ENCODE measurements at places on chromosomes 7 and 10. TPM values are rescaled to one million over a fixed set of nuclear protein-coding genes. Genes with fewer than 3 reads are reported as not detected.
A peak's percentile ranks its signal among the peaks of the same experiment; 100 is the strongest.

Gene FAM200A
- total RNA-seq, result 2.4 TPM

Gene EPHB6
- 2.1 TPM for total RNA-seq

Gene UNCX
- not detected for total RNA-seq

Gene NUTM2E
- total RNA-seq, result not detected

Gene PTPRZ1
- total RNA-seq, result 0.09 TPM

Gene GIMAP4
- total RNA-seq, result 15.6 TPM

Gene TUBAL3
- 0.75 TPM for total RNA-seq

Gene GSAP
- 24.2 TPM for total RNA-seq

Gene SPAM1
- total RNA-seq, result not detected

Gene CDC14C
- total RNA-seq, result not detected

Gene SPDYE6
- not detected for total RNA-seq

Gene ZNF92
- 3.2 TPM for total RNA-seq

Gene OR2A12
- total RNA-seq, result not detected

DNA sequence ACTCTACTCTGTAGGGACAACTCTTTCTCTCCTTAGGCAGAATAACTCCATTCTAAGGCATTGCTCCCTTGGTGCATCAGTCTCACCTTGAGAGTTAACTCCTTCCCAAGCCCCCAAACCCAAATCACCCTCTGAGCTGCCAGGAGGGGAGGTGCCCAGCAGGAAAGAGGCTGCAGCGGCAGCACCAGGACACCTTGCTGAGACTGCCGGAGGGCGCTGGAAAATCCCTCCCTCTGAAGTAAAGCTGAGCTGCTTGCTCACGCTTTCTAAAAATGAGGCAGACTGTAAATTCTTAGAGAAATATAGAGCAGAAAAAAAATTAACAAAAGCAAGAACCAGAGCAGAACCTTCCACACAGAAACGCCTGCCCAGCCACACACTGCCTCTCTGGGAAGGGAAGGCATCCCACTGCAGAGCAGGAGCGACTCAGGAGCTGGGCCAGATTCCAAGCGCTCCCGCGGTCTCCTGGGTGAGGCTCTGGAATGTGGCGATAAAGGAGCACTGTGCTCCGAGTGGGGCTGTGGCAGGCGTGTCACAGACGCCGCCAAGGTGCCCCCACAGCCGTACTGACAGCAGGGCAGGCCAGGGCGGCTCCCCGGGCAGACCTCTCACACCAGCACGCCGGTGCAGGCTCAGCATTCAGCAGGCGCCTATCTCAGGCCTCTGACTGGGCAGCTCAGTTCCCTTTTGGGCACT, 202.1 kb downstream of the TNS3 start:
- no peak for DNase-seq

GRCh38 chr10:2728087-2728486, 339.3 kb upstream of the PFKP start:
- DNase-seq, result no peak

DNA sequence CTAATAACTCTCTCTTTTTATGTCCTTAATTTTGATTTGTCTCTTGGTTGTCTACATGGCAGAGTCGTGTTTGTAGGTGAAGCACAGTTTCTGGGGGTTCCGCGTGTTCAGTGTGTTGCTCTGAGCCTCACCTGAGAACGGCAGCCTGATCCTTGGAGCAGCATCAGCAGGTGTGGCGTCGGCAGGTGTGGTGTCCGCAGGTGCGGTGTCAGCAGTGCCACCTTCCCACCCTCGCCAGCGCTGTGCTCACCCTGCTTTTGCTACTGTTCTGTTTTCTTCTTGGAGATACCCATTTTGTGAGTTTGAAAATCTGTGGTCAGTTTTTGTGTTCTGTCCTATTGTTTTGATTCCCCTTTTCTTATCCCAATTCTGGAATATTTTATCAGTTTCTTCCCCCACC, 406.6 kb downstream of the GLRX3 start:
- DNase-seq, result no peak

DNA sequence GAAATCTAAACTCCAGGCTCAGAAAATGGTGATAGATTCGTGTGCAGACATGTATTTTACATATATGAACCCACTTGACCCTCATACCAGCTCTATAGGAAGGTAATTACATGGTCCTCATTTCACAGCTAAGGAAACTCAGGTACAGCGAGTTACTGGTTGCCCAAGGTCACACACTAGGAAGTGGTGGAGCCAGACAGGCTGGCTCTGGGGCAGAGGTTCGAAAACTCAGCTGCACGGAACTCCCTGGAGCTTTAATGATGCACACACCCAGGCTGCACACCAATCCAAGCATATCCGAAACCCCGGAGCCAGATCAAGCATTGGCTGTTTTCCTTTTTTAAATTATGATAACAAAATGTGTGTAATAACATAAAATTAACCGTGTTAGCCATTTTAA, 172.4 kb downstream of the COBL start:
- no peak for DNase-seq

DNA sequence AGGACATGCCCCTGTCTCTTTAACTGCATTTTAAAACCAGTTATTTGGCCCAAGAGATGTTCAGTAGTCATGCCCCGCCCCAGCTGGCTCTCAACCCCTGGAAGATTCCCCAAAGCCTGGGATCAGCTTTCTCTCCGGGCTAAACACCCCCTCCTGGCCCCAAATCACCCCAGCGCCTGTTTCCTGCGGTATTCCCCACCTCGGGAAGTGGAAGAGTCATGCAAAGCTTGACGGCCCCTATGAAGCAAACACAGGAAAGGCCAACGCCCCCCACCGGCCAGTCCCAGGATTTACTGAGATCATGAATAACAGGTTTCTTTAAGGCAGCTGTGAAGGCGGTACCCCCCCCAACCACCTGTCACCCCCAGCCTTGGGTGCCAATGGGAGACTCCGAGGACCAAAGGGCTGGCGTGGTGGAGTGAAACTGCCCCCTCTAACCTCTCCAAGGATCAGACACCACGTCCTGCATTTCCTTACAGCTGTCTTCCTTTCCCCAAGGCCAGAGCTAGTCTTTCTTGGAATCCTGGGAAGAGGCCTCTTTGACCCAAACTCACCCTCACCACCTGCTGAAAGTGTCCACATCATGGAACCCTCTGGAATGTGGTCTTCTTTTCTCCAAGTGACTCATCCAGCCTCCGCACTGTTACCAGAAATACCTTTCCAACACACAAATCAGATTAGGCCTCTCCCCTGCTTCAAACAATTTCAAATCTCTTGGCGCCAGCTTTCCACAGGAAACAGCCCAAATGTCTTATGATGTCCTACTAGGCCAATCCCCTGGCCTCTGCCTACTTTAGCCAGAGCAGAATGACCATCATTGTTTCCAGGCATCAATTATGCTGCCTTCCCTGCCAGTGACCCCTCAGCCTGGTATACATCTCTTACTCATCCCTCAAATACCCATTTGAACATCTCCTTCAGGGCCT, 301.5 kb downstream of the ZEB1 start:
- DNase-seq, result no peak

- DNase-seq, result no peak
Measured at GRCh38 chr7:104862719-104863118, 151.3 kb upstream of the KMT2E start.

DNA sequence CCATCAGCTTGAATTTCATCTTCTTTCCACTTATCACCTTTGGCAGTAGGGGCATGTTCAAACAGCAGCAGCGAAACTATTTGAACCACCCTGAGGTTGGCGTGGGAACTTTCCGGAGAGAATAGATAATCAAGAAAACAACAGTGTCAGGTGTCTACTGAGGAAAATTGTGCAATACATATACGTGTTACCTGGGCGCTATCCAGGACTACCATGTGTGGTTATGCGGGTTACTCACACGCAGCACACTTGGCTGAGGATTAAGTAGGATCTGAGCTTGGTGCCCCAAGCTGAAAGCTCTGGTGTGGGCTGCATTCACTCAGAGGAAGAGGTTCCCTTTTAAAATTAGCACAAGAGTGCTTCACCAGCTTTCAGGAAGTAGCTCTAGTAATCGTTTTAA, 8.8 kb upstream of the ABI1 start:
- no peak for DNase-seq

DNA sequence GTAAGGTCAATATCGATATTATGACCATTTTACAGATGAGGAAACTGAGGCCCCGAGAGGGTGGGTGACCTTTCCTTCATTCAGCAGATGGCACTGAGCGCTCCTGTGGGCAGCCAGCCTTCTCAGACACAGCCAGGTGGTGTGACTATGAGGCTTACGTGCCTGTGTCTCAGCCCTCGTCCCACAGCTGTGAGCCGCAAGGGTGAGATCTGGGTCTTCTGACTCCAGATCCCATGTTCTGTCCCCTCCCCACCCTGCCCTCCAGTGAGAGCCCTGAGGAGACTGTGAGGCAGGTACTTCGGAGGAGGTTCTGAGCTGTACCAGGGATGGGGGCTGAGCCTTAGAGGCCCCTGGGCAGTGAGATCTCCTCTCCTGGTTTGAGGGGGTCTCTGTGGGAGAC, 613.8 kb upstream of the FOXK1 start:
- DNase-seq, result no peak

DNA sequence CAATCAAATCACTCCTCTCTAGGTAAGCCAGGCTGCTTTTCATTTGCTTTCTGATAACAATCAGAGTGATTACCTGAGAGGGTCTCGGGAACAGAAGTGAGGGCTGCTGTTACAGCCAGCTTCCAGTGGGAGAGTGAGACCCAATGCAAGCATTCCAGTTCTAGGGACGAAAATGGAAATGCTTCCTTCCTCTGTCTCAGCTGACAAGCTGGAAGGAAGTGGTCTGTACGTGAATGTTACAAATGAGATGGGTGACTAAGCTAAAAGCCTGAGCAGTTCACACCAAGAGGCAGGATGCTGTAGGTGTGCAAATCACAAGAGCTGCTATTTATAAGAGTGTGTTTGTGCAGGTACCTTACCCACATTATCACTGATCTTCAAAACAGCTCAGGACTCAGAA, 772.4 kb downstream of the GRID1 start:
- peak; percentile 13 for DNase-seq

DNA sequence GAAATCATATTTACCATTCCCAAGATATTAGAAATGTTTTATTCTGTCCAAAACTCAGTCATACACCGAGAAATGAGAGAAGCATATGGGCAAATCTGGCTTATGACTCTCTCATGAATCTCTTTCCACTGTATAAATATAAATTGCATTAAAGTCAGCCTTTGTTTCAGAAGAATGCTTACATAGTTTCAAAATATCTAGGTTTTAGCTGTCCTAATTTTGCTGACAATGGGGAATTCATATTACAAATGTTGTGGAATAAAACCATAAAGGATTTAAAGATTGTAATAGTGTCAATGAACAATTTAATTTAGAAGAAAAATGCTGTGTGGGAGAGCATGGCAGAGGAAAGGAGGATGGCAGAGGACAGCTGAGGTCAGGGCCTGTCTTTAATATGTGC, 185.0 kb upstream of the THSD7A start:
- DNase-seq, result no peak

DNA sequence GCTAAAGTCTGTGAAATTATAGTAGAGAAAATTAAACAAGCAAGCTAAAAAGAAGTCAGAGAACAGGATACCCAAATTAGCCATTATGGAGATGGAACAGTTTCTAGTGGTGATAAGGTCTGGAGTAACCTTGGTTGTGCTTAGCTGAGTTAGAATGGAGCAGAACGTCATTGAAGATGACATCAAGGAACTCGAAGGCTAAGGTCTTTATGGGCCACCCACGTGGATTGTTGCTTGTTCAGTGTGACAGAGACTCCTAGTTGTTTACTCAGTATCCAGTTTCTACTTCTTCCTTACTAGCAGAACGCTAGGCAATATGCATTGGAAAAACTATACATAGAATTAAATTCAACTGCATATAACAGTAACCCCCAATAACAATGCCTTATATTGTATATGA, 39.7 kb downstream of the AHCYL2 start:
- DNase-seq, result no peak

DNA sequence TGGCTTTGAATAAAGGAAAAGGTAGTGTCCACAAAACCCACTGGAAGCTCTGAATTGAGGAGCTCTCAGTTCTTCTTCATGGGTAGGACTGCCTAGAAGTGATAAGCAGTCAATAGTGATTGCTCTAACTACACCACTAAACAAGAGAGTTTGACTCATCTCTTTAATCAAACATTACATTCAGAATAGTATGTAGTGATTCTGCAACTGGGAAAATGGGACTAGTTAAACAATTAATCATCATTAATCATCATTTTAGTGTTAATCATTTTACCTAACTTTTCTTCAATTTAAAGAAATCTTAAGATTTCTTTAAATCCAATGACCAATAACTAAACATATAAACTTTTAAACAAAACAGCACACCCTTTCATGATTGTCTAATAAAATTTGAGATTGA, 484.0 kb upstream of the FZD8 start:
- no peak for DNase-seq

GRCh38 chr10:53601260-53601875, 828.8 kb upstream of the MBL2 start:
- DNase-seq, result no peak

Data from liver (tissue), 10 donors.